BE2C (cell line): ENCODE measurements at places on chromosomes 13 and 19.

GRCh38 chr13:33087790-33088189 lies 71.6 kb downstream of the KL start:
- no peak for DNase-seq

- no peak for DNase-seq
These were observed 413.1 kb downstream of the KCNRG start for GRCh38 chr13:50428183-50428877.

DNA sequence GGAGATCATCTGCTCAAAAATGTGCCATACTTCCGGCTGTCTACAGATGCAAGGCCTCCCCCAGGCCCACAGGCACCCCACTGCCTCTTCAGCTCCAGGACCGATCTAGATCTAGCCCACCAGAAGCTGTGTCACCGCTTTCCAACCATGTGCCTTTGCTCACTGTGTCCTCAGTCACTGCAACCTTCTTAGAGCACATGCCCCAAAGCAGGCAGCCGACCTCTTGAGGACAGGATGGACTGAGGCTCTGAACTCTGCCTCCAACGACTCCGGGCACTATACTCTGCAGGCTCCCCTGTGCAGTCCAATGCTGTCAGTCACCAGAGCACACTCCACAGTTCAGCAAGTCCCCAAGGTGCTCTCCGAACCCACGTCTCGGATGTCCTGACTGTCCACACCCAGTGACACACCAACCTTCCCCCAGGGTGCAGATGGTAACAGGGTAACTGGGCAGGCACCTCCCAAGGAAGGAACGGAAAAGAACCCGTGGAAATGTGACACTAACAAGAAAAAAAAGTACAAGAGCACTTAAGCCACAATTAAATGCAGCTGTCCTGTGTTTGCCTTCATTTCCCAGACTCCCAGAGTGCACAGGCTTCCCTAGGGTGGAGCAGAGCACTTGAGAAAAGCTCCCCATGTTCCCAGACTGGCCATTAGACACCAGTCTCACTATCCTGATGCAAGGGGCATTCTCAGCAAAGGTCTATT lies 4.8 kb downstream of the STK24 start:
- peak; percentile 32 for DNase-seq

GRCh38 chr19:53866865-53867224 lies 838 bp upstream of the MYADM start:
- DNase-seq: no peak

- peak; percentile 29 for DNase-seq
These were observed 5.6 kb downstream of the RPL36 start for GRCh38 chr19:5695649-5696195.

GRCh38 chr19:41302624-41303351 lies 7.2 kb upstream of the CCDC97 start:
- DNase-seq: no peak

- DNase-seq: no peak
These were observed 32.3 kb downstream of the ITM2B start for GRCh38 chr13:48265217-48265815.

- no peak for DNase-seq
These were observed 515.0 kb upstream of the KLHL1 start for GRCh38 chr13:70623239-70623638.

- DNase-seq: no peak
These were observed 12.5 kb upstream of the CFAP97D2 start for GRCh38 chr13:114166381-114167131.

DNA sequence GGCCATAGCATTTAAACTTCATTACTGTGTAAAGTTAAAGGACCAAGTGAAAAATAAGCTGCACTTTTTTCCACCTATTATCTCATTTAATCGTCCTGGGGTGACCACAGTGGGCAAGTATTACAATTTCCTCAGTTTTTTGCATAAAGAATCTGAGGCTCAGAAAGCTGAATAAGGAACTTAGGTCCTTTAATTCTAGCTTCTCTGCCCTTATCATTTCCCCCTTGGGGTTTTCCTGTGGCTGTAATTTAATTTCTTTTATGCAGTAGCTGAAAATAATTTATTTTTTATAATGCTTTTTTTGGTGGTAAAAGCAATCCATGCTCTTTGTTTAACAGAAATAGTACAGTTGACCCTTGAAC lies 59.8 kb upstream of the RCBTB2 start:
- no peak for DNase-seq

DNA sequence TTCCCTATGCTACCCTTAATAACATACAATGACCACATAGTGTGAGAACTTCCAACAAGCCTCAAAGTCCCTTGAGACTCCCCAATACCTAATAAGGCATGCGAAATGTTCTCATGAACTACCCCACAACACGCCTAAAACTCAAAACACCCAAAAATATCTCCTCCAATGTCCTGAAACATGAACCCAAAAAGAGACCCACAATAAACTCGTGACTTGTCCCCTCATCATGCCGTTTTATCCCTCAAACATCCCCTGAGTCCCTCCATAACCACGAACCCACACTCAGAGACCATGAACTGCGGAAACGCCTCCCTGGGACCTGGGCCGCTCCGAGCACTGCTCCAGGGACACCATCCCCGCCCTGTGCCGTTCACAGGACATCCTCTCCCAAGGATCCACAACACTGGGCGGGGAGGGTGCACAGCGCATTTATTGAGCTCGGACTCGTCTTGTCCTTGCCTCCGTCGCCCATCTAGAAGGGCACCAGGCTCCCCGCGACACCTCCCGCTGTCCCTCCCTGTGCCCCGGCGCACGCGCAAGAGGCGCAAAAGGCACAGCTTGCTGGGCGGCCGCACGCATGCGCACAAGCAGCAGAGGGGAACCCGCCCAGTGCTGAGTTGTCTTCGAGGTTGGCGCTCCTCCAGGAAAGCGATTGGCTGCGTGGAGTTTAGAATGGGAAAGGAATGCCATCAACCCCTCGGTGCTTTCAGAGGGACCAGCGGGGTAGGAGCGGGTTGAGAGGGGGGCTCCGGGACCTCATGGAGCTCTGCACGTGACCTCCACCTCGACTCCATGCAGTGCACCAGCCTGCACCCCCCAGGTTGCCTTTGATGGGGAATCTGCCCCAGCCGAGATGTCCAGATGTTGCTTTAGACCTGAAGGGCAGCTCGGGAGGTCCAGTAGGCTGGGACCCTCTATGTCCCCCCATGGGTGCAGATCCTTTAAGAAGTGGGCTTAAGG lies 8.8 kb downstream of the FXYD3 start:
- DNase-seq: peak; percentile 94

DNA sequence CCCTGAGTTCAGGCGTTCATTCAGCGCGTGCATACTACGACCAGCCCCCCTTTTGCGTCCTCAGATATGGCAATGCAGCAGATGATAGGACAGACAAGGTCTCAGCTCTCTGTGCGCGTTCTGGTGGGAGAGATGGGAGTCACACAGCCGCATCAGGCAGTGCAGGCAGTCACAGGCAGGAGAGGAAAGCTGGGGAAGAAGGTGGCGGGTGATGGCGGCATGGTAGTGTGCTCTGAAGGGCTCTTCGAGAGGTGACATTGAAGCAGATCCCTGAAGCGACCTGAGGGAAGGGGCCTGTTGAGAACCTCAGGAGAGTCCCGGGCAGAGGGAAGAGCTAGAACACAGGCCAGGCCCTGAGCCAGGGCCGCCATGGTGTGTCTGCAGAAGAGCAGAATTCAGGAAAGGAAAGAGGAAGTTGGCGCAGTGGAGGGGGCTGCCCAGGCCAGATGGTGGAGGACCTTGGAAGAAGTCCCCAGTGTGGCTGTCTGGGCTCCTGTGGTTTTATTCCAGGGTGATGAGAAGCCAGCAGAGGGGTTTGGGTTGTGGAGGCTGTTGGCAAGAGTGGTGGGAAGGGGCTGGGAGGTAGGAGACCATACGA lies 3.5 kb downstream of the USF2 start:
- no peak for DNase-seq
